Epithelial cell of prostate (primary cell): ENCODE measurements at places on chromosomes 11 and 22.

DNA sequence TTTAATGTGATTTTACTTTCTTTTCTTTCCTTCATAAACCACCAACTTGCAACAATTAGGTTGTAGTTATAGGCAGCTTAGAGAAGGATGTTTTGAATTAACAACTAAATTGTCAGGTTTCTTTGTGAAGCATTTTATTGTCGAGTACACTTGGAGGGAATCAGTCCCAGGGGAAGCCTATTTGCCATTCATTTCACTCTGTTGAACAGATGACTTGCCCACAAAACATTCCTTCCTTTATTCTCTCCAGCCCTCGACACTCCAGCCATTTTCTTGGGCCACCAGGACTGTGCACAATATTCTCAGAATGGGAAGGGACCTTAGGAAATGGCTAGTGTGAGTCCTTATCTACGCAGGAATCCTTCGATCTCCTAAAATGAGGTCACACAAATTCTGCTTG, 620.6 kb downstream of the SOX6 start:
- DNase-seq = no peak

GRCh38 chr22:32380991-32381390, 23.3 kb downstream of the RFPL3 start:
- DNase-seq = no peak

- no peak for DNase-seq
These were observed 82.2 kb upstream of the OR4B1 start for GRCh38 chr11:48134221-48134922.

DNA sequence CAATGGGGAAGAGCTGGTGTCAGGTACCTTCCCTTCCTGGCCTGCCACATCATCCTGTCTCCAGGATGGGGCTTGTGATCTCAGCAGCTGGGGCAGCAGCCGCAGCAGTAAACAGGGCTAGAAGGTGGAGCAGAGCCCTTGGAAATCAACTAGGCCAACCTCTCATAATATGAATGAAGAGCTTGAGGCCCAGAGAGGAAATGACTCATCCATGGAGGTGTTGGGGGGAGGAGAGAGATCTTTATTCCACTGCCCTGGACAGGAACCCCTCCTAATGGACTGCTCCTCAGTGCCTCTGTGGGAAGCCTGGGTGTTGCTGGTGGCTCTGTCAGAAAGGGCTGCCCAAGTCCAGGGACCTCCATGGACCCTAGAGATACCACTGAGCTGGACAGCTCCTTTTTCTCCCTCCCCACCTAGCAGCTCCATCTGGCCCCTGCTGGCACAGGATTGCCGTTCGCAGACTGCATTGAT, 111.8 kb downstream of the OSBP2 start:
- DNase-seq = peak; percentile 54

DNA sequence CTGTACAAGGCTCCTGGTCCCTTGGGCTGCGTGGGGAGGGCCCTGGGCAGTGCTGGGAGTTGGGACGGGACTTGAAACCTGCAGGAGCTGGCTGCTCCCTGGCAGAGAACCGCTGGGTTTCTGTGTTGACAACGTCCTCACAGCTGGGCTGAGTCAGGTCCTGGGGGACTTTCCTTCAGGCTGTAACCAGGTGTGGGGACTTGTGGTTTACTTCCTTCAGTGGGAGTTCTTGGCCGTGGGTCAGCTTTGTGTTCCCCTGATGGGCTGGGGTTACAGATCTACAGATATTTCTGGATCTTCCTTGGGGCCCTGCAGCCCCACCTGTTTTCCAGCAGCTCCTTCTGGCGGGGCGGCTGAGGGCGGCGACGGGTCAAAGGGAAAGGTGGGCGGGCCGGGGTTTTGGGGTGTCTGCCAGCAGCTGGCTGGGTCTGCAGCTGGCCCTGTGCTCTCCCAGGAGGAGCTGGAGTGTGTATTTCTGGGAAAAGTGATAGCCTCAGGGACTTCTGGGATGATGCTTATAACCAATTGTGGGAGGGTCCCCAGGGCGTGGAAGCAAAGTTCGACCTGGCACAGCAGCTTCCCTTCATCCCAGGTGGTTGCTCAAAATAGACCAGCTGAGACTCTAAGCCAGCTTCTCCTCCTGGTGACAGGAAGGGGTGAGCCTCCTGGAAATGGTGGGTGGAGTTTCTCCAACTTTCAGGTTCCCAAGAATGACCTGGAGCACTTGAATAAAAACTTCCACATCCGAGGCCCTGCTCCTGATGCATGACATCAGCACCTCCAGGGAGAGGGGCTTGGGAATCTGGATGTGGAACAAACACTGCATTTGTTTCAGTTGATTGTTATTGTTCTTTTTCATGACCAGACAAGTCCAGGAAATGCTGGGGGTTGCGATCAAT, 19.1 kb downstream of the ST14 start:
- DNase-seq = peak; percentile 63
